ENCODE measurements at places on chromosomes 3 and 15. TPM values are rescaled to one million over a fixed set of nuclear protein-coding genes. Genes with fewer than 3 reads are reported as not detected.

DNA sequence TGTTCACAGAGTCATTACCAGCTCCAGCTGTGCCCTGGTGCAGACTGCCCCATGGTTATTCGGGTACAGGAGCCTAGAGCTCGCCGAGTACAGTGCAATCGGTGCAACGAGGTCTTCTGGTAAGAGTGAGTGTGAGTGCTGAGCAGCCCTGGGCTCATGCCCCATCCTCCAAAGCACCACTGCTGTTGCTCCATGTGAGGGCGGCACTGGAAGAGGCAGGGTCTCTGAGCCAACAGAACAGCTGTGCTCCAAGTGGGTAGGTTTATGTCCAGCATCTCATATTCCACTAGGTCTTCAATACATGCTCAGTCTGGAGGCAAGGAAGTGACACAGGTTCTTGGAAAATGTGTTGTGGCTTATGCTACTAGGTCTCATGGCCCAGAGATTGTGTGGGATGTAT is 19.5 kb upstream of the P4HTM start:
- no peak for DNase-seq

EIF2A gene
- 124 TPM for total RNA-seq

CFAP161 gene
- total RNA-seq, result 1.3 TPM

MYLK gene
- 0.39 TPM for total RNA-seq

DNA sequence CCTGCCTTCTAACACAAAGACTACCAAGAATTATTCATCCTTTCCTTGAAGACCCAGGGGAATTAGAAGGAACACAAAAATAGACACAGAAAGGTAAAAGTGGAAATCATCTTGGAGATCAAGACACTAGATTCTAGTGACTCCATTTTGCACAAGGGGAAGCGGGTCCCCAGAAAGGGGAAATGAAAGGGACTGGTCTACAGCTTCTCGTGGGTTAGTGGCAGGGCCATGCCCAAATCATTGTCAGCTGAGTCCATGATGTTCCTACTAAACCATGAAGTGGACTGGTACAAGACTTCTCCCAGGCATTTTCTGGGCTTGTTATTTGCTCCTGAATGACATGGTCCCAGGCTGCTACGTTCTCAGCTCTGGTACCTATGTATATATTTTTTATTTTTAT is 230.7 kb upstream of the TPRG1 start:
- DNase-seq, result no peak

DNA sequence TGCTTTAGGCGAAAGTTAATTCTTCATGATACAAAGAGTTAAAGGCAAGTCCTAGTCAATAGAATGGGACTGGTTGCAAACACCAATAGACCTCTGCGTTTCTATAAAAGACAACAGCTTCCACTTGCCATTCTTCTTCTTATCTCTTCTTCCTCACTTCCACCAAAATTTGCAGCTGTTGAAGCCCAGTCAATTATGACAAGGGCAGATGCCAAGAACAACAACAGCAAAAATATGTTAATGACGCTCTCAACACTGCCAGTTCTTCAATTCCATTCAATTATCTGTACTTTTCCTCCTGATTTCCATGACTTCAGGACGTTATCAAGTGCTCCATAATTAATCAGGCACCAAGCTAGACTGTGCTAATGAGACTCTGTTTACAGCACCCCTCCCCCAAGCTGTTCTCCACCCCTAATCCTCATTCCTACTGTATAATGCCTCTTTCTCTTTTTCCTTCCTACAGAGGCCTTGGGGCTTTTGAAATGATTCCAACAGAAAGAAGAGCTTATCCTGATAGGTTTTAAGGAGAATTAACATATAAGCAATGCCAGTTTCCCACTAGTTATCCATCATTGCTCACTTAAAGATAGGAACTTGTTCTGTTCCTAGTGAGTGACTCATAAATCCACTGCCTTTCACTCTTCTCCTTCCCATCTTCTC is 1160.5 kb downstream of the IGSF11 start:
- no peak for DNase-seq

GRCh38 chr3:113966172-113966571 is 18.4 kb downstream of the ZDHHC23 start:
- no peak for DNase-seq

- no peak for DNase-seq
Observed at GRCh38 chr3:40847551-40847992, 322.8 kb downstream of the ZNF621 start.

CCDC33 gene
- not detected for total RNA-seq

DNA sequence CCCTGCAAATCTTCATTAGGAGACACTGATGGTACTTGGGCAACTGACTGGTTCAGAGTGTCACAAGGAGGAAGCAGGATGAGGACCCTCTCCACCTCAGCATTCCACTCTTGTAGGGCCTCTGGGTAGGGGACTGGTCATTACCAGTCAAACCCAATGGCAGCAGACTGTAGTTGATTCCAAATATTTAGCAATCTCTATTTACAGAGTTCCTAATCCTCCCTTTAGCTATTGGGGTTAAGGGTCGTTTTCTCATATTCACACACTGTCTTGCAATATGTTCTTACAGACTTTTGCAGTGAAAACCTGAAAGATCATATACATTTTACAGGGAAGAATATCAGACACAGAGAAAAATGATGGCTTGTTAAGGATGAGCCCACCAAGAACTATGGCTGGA is 397.7 kb downstream of the GAP43 start:
- DNase-seq, result no peak

CCR5 gene
- total RNA-seq, result 1.0 TPM

- DNase-seq, result no peak
Observed at GRCh38 chr3:191987831-191988350, 526.9 kb downstream of the PYDC2 start.

STOML1 gene
- total RNA-seq, result 7.0 TPM

ABHD2 gene
- total RNA-seq, result 191 TPM

GRCh38 chr15:57158997-57159668 is 217.2 kb upstream of the CGNL1 start:
- DNase-seq, result no peak

HOMER2 gene
- 3.6 TPM for total RNA-seq

- DNase-seq, result no peak
Observed at GRCh38 chr3:32316319-32316718, 75.3 kb upstream of the CMTM7 start.

DNA sequence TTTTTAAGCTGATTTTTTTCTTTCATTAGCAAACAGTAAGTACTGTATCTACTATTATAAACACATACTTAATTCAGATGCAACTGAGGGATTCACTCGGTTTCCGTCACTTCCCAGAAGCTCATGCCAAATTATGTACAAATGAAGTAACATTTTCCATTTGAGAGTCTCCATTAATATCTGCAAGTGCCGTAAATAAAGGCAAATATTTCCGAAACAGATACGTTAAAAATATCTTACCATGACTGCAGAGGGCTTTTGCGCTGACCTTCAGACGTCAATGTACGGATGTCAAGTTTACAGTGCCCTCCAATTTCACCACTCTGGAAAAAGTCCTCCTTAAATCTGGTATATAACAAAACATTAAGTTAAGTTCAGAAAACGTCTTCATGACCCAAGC is 9.3 kb downstream of the EOGT start:
- no peak for DNase-seq

- DNase-seq, result no peak
Observed at GRCh38 chr3:10935846-10936631, 56.5 kb upstream of the SLC6A1 start.

ABCC5 gene
- 15.6 TPM for total RNA-seq

GRCh38 chr15:64096668-64097384 is 1.0 kb downstream of the SNX1 start:
- peak; percentile 50 for DNase-seq

ARGFX gene
- total RNA-seq, result not detected

DNA sequence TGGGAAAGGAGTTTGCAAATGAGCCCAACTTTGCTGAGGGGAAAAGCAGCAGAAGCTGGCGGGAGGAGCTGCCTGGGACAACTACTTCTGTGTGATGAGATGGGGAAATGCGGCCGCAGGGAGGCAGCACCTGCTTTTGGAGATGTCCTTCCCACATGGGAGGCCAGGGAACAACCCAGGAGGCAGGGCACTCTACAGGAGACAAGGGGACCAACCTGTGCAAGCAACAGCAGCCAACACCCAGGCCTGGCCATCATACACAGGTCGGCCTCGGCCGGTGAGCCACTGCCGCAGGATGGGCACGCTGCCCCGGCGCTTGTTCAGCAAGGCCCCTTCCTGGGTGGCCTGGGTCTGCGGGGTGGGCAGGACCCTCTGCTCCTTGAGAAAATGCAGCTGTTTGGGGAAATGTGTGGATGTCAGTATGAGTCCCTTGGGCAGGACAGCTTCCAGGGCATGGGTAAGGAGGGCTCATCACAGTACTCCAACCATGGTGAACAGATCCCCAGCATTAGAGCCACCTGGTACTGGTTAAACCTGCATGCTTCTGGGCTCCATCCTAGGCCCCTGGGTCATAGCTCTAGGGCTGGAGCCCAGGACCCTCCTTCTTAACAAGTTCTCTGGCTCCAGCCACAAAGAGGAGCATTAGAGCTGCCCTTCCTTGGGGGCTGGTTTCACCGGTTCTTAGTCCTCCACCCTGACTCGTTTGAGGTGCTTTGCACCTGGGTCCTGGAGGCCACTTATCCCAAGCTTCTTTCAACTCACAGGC is 11.6 kb downstream of the EPB42 start:
- DNase-seq, result no peak

MOBP gene
- not detected for total RNA-seq

RLBP1 gene
- not detected for total RNA-seq

SH2D7 gene
- total RNA-seq, result not detected

- DNase-seq, result no peak
Observed at GRCh38 chr15:59713177-59713576, 24.1 kb upstream of the BNIP2 start.

DNA sequence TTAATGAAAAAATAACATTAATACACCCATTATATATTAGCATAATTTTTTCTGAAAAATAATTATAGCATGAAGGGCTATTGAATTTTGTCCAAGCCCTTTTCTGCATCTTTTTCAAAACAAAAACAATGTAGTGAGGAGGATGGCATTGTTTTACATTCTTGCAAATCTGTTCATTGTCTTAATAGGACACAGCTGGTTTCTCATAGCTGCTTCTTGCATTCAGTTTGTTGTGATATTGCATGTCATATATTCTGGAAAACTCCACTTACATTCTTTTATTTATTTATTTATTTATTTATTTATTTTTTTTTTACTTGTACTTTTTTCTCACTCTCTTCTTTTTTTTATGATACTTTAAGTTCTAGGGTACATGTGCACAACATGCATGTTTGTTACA is 107.4 kb downstream of the NR1D2 start:
- DNase-seq, result no peak

GRCh38 chr3:173753593-173753992 is 356.0 kb downstream of the NLGN1 start:
- no peak for DNase-seq

FAM107A gene
- total RNA-seq, result not detected

DNA sequence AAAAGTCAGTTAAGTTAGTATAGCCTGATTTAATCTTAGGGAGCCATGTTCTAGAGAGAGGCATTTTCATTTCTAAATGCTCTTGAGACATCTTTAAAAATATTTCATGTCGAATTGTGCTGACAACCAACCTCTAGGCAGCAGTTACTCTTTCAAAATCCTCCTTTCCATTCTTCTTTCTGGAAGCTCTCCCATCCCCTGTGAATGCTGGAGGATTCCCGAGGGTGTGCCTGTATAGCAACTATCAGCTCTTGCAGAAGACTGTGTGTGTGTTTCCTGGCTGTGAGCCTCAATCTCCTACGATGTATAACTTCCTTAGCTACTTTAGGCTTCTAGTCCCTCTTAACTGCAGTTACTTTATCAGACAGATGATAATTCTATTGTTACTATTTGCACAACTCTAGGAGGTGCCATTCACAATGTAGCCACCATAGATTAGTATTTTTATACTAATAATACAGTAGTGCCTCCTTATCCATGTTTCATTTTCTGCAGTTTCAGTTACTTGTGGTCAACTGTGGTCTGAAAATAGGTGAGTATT is 250.3 kb downstream of the EDEM1 start:
- DNase-seq, result no peak

CA12 gene
- total RNA-seq, result not detected

RSRC1 gene
- total RNA-seq, result 37.3 TPM

- DNase-seq, result no peak
Observed at GRCh38 chr3:181952221-181952620, 240.5 kb downstream of the SOX2 start.

GRCh38 chr3:54936561-54936960 is 8.7 kb upstream of the LRTM1 start:
- DNase-seq, result no peak

RABL3 gene
- total RNA-seq, result 16.7 TPM

GRCh38 chr3:141250828-141251227 is 19.2 kb downstream of the PXYLP1 start:
- no peak for DNase-seq

DNA sequence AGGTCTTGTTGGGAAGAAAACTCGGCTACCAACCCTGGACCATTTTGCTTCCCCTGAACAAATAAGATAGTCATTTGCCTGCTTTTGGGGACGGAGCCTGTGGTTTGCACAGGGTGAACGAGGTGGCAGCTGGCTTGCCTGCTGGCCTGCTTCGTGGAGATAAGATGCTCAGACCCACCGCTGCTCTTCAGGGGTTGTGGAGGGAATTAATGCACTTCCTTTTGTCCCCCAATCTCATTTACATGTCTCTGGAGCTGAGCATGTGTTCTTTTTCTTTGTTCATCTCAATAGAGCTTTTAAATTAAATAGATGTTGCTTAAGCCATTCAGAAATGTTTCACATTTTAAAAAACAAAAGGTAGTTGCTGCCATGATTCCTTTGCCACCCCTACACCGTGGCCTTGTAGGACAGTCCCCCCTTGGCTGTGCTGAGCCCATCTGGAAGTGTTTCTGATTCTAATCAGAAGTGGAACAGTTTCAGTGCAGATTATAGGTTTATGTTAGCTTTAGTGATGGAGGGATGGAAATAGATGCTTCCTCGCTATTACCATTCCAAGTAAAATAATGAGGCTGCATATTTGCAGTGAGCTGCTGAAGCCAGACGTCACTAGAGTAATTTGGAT is 25.6 kb downstream of the APBA2 start:
- no peak for DNase-seq

GRCh38 chr3:57740027-57740426 is 16.1 kb upstream of the SLMAP start:
- no peak for DNase-seq

FBXL22 gene
- 0.65 TPM for total RNA-seq

CLDN1 gene
- not detected for total RNA-seq

GRCh38 chr3:58116985-58117384 is 93.8 kb downstream of the DNASE1L3 start:
- no peak for DNase-seq

GRCh38 chr15:91946075-91946474 is 92.6 kb downstream of the SLCO3A1 start:
- no peak for DNase-seq
